Stomach (tissue), 19 donors: ENCODE measurements at places on chromosomes 5 and 9. TPM values are rescaled to one million over a fixed set of nuclear protein-coding genes. Genes with fewer than 3 reads are reported as not detected.

DNA sequence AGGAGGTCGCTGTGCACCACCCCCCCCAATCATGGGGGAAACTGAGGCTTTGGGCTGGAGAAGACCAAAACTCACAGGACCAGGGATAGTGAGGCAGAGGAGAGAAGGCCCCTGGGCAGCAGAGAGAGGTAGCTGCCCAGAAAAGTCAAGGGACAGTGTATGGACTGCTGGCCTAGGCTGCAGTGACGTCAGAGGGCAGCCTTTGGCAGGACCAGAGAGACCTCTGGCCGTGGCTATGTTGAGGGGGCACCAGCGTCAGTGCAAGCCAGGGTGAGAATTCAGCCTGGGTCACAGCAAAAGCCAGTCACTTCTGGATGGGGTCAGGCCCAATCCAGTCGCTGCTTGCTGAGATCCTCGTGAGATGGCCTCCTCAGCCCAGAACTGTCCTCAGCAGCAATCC lies 26.5 kb downstream of the FLT4 start:
- no peak for DNase-seq

DNA sequence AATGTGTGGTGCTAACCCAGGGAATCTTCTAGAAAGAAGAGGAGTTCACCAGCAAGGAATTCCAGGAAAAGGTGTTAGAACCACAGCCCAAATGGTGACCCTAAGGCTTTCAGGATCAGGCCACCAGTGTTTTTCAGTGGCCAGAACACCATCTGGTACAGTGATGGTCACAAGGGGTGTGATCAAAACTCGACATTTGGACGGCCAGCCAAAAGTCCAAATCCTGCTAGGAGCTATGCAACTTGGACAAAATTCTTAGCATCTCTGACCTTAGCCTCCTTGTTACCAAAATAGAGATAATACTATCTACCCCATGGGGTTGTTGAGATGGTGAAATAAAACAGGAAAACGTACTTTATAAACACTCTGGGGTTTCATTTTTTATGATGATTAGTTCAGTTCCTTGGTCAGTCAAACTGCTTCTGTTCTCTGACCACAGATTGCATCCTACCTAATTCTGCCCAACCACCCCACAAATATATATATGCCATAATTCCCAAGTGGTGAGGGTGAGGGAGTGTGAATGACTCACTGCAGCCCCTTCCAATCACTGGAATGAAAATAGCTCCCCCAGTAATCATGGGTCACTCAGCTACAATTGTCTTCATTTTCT lies 210.3 kb downstream of the CDK5RAP2 start:
- no peak for DNase-seq

DNA sequence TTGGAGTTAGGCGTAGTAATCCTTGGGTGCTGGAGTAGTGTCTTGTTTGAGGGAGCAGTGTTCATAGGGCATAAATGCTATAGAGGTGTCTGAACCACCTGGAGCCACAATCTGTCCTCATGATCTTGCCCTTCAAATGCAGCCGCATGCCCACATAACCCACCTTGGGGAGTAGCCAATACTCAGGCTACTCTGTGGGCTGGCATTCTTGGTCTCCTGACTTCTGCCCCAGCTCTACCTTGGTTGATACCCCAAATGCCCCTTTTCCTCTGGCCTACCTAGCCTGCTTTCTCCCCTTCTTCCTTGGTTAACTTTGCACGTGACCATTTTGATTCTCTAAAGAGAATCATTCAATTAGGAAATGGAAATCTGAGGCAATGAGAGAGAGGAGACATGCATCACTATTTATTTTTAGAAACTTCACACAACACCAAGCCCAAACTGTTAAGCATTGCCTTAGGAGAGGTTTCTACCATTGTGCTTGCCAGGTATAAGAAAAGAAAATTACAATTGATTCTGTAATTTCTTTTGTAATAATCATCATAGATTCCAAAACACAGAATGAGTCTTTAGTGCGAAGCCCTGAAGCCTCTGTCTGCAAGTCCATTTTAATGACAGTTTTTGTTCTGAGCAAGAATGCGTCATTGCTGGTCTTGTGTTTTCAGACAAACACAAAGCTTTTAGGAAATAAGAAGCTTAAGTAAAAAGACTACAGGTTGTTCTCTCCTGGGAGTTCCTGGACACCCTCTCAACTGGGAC lies 135.2 kb downstream of the C9orf152 start:
- DNase-seq: no peak

- DNase-seq: no peak
Observed at GRCh38 chr5:89604342-89604741, 721.4 kb upstream of the MEF2C start.

DNA sequence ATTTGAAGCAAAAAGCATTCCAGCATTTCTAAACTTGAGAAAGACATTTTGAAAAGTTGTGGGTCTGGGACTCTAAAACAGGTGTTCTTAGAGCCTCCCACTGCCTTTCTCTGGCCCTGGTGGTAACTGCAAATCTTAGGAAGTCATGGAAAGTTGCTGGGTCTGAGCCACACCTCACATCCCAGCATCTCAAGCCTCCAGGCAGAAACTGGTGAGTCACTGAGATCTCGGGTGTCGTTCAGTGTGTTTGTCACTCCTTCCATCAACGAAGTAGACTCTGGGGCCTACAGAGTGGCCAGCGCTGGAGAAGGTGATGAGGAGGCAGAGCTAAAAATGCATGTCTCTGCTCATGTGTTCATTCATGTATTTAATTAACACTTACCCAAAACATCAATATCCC lies 59.6 kb upstream of the C5orf58 start:
- no peak for DNase-seq

DNA sequence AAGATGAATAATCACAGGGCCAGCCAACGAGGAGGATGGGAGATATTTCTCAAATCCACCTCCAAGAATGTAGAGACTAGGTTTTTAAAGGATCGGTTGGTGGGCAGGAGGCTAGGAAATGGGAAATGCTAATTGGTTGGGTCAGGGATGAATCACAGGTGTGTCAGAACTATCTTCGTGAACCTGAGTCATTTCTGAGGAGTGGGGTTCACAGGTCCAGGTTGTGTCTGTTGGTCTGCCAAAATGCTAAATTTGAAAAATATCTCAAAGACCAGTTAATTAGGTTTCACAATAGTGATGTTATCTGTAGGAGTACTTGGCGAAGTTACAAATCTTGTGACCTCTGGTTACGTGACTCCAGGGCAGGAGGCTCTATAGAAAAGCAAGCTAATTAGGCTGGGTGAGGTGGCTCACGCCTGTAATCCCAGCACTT lies 2.6 kb upstream of the PLAA start:
- no peak for DNase-seq

- DNase-seq: no peak
Observed at GRCh38 chr5:130116972-130117371, 212.7 kb downstream of the CHSY3 start.

Gene IFNB1
- not detected for total RNA-seq

Gene ADAMTS19
- total RNA-seq: 0.58 TPM

Gene MYMK
- total RNA-seq: not detected
